CD8-positive, alpha-beta memory T cell (primary cell): ENCODE measurements at places on chromosomes 2 and 18. TPM values are rescaled to one million over a fixed set of nuclear protein-coding genes. Genes with fewer than 3 reads are reported as not detected.

TMEM178A gene
- total RNA-seq: not detected

SLC9A4 gene
- total RNA-seq: not detected

IL18RAP gene
- 4.9 TPM for total RNA-seq

MC5R gene
- not detected for total RNA-seq

EGR4 gene
- 0.55 TPM for total RNA-seq

DNA sequence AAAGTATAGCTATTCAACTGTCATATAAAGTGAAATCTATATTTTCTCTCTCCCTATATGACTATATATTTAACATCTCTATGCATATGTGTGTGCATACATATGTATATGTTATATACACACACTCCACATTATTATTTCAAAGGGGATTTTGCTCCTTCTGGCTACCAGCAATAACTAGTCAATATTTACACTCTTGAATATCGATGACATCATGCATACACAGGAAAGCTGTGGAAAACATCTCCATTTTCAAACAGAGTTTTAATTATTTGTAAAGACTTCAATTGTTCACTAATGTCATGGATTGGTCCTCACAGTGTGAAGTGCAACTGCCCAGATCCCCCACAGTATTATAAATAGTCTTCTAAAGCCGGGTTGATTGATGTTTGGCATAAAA is 195.9 kb upstream of the TCF4 start:
- no peak overlapping the region for H3K27ac ChIP-seq
- no peaks in the 10 kb centered on the region for H3K36me3 ChIP-seq
- DNase-seq: no peak
- H3K27me3 ChIP-seq: peaks cover 4% of the 10 kb centered on the region
- no peak overlapping the region for H3K4me3 ChIP-seq

DNA sequence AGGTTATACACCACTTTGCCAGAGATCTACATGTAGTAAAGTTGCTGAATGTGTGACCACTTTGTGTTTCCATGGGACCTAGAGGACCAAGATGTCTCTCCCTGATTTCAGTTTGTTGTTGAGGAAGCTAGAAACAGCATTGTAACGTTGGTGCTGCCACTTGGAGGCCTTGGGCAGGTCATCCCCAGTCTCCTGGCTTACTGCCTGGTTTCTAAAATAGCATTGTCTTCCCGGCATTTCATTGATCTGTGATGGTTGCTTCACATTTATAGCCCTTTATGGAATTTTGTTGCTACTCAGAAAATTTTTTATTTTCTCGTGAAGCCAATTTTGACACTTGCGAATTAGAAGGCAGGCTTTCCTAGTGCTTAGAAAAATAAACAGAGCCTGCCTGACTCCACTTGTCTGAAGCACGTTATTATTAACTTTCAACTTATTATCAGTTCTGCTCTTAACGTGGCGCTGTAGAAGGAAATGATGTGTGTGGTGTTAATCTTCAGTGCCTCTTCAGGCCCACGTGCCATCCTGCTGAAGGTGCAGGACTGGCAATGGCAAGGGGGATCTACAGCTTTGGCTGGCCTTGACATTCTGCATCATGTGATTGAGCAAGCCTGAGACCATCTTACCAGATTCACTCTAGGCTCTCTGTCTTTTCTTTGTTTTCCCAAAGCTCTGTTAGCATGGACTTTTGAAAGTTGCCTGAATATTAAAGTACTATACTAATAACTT is 59.9 kb downstream of the INPP4A start:
- H3K4me3 ChIP-seq: no peak overlapping the region
- H3K4me1 ChIP-seq: peaks cover 88% of the 10 kb centered on the region
- no peak for DNase-seq

DNA sequence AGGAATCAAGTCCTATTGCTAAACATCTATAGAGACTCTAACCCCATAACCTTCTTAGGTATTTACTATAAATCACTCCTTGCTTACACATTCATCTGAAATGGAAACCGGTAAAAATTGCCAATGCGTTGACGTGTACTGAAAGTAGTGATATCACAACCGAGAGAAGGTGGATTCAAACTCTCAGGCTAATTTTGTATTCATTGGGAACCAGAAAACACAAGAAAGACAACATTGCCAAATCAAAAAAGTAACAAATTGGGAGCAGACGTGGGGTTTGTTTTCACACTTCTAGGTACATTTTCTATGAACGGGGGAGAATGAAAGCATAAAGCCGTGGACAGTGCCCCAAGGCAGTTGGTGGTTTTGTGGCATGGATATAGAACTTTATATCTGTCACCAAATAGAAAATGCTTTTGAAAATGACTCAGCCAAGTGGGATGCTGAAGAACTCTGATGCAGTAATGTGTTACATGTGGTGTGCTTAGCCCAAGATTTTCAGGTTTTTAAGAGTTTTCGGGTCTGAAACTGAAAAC is 155.1 kb upstream of the RASGRP3 start:
- H3K27me3 ChIP-seq: no peaks in the 10 kb centered on the region
- no peak overlapping the region for H3K27ac ChIP-seq
- no peak for DNase-seq
- H3K4me3 ChIP-seq: no peak overlapping the region

- no peak overlapping the region for H3K4me3 ChIP-seq
- no peaks in the 10 kb centered on the region for H3K4me1 ChIP-seq
- no peaks in the 10 kb centered on the region for H3K36me3 ChIP-seq
- H3K27ac ChIP-seq: no peak overlapping the region
Measured at GRCh38 chr2:173545364-173545763, 190.7 kb downstream of the CDCA7 start.

DNA sequence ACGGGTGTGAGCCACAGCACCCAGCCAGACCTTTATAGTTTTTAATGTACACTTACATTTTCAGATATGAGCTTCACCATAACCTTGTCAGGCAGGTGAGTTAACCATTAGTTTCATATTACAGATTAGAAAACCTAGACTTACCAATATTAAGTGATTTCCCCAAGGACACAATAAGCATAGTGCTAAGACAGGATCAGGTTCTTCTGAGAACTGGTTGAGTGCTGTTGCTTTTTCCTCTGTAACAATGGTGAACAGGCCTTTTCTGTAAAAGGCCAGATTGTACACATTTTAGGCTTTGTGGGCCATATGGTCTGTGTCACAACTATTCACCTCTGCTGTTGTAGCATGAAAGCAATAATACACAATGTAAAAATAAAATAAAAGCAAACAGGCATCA is 332.0 kb downstream of the PIK3C3 start:
- no peak overlapping the region for H3K27ac ChIP-seq
- no peaks in the 10 kb centered on the region for H3K36me3 ChIP-seq
- no peak for DNase-seq
- no peaks in the 10 kb centered on the region for H3K27me3 ChIP-seq

DNA sequence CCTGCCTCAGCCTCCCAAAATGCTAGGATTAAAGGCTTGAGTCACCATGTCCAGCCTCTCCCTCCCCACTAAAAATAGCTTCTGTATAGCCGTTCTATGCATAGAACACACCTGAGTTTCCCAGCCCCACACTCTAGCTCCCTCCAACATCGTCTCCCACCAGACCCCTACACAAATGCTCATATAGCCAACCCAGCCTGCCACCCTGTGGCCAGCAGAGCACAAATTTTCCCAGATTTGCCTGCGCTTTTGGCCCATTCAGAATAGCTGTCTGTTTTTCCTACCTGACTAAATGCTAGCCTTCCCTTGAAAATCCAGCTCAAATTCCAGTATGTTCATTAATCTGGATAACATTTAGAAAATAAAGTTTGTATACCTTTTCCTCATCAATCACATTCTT is 22.8 kb downstream of the TRABD2A start:
- H3K4me1 ChIP-seq: peaks cover 93% of the 10 kb centered on the region
- H3K4me3 ChIP-seq: peak overlapping the region; percentile 26
- H3K36me3 ChIP-seq: no peaks in the 10 kb centered on the region
- no peaks in the 10 kb centered on the region for H3K27me3 ChIP-seq

DNA sequence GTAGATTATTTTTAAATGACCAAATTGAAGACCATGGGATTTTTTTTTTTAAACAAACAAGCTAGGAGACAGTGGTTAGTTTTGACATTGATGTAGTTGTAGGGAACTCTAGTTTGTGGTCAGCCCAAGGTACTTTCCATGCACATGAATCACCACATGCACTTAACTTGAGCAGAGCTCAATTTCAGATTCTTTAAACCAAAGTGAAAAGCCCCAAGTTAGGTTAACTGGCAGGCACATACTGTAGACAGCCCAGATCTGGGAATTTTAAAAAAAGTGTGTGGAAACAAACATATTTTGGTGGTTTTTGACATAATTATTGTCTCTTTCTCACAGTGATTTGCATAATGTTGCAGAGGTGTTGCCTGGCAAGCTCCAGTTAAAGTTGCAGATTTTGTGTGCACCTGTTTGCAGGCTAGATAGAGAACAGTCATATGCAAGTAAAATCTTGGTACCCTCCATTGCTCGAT is 88.4 kb downstream of the BCL2L11 start:
- no peak for DNase-seq
- H3K4me3 ChIP-seq: no peak overlapping the region
- no peaks in the 10 kb centered on the region for H3K36me3 ChIP-seq
- no peaks in the 10 kb centered on the region for H3K4me1 ChIP-seq

DNA sequence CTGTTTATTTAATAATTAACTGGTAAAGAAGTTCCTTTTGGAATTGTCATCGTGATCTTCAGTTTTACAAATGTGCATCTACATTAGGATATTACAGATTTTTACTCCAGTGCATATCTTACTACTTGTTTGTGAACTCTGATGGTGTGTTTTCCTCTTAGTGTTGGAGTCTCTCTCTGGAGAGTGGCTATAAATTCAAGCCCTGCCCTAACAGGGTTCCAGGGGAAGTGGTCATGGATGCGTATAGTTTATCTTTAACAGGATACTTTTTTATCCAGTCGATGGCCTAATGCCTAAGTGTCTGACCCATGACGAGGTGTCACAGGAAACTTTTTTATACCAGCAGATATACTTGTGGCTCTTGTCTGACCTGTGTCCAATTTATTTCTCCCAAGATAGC is 75.4 kb downstream of the CHN1 start:
- DNase-seq: no peak
- H3K27ac ChIP-seq: no peak overlapping the region
- no peaks in the 10 kb centered on the region for H3K4me1 ChIP-seq
- no peak overlapping the region for H3K4me3 ChIP-seq

GRCh38 chr2:128269063-128269989 is 49.3 kb downstream of the HS6ST1 start:
- H3K27me3 ChIP-seq: no peaks in the 10 kb centered on the region
- H3K4me1 ChIP-seq: peaks cover 6% of the 10 kb centered on the region

- H3K27ac ChIP-seq: no peak overlapping the region
- no peaks in the 10 kb centered on the region for H3K4me1 ChIP-seq
- H3K4me3 ChIP-seq: no peak overlapping the region
- no peaks in the 10 kb centered on the region for H3K27me3 ChIP-seq
- DNase-seq: peak; percentile 13
Measured at GRCh38 chr2:199985625-199986207, 30.3 kb downstream of the MAIP1 start.

- no peak overlapping the region for H3K27ac ChIP-seq
- peaks cover 5% of the 10 kb centered on the region for H3K4me1 ChIP-seq
- no peak for DNase-seq
- no peaks in the 10 kb centered on the region for H3K27me3 ChIP-seq
- no peak overlapping the region for H3K4me3 ChIP-seq
Measured at GRCh38 chr2:39411181-39411944, 25.7 kb downstream of the MAP4K3 start.

DNA sequence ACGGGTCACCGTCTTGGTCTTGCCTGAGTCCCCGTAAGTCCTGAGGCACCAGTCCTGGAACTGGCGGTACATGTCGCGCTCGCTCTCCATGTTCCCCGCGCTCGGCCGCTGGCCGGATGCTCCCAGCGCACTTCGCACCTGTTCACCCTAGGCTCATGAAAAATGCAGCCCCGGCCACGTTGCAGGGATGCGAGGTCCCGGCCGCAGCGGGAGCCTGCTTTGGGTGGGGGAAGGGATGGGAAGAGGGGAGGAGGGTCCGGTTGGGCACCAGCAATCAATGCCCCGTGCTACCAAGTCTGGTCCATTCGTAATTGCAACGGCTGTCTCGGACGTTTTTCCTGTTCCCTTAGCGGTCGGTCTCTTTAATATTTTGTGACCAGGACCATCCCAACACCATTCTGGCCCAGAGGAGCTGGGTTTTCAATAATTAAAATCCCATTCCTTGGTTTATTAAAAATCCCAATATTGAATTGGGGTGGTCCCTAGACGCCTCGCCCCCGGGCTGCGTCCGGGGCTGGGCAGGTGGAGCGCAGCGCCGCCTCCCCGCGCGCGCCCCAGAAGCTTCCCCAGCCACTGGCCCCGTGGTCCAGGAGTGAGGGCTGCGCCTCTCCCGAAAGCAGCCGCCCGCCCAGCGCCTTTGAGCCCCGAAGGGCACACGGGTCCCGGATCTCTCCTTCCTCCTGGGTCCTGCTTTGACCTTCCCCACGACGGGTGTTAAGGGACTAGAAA is 1.4 kb downstream of the NOL4 start:
- H3K27me3 ChIP-seq: no peaks in the 10 kb centered on the region
- no peak overlapping the region for H3K4me3 ChIP-seq
- H3K36me3 ChIP-seq: no peaks in the 10 kb centered on the region
- H3K4me1 ChIP-seq: no peaks in the 10 kb centered on the region
- no peak for DNase-seq
- H3K27ac ChIP-seq: no peak overlapping the region

DNA sequence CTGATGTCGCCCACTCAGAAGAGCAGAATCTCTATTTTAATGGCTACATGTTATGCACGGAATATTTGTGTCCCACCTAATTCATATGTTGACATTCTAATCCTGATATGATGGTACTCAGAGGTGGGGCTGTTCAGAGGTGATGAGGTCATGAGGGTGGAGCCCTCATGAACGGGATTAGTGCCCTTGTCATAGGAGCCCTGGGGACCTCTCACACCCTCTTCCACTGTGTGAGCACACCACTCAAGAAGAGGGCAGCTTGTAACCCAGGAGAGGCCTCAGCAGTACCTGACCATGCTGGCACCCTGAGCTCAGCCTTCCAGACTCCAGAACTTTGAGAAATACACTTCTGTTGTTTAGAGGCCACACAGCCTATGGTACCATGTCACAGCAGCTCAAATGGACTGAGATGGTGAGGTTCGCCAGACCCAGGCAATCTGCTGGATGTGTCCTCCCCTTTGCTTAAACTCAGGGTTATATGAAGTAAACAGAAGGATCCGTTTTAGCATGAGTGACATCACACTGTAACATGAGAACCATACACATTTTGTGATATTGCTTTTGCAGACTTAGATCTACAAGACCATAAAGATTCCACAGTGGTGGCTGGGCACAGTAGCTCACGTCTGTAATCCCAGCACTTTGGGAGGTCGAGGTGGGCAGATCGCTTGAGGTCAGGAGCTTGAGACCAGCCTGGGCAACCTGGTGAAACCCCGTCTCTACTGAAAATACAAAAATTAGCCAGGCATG is 48.7 kb downstream of the ATOH8 start:
- DNase-seq: no peak
- H3K4me1 ChIP-seq: peaks cover 9% of the 10 kb centered on the region
- H3K27ac ChIP-seq: no peak overlapping the region
- H3K4me3 ChIP-seq: no peak overlapping the region
- no peaks in the 10 kb centered on the region for H3K36me3 ChIP-seq

DNA sequence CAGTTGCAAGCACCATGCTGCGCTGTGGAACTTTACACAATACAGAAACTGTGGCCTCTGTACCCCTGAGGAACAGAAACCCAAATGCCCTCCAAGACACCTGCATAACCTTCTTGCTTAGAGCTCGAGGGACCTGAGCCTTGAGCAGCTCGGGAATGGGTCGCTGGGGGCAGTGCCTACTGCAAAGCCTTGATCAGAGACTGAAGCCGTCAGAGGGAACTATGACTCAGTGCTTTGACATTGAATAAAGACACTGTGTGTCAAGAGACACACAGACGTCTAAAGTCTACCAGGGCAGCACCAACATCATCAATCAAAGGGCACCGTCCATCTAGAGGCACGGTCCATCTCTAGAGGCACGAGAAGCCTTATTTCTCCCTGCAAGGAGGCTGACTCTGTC is 30.6 kb downstream of the GPR45 start:
- H3K27ac ChIP-seq: no peak overlapping the region
- no peaks in the 10 kb centered on the region for H3K4me1 ChIP-seq
- H3K27me3 ChIP-seq: no peaks in the 10 kb centered on the region
